IMR-90 (cell line): ENCODE measurements at places on chromosomes 4 and X.

DNA sequence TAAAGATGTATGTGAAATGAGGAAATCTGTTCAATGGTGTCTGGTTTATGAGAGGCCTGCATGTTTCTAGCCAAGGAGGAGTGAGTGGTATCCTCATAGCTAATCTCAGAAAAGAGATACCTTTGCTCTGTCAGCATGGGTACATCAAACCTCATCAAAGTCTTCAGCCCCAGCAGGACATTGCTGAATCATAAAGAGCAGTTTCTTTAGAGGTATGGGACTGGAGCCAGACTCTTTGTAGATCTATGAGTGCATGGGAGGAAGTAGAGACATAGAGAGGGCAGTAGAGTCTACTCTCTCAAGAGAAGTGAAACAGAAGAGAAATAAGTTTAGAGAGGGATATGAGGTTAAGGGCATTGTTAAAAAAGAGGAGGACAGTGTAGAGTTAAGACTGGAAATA is 1950.9 kb downstream of the ARAP2 start:
- DNase-seq = no peak
- no peaks in the 10 kb centered on the region for H3K36me3 ChIP-seq
- no peaks in the 10 kb centered on the region for H3K4me1 ChIP-seq
- no peak overlapping the region for H3K4me3 ChIP-seq

GRCh38 chrX:120562569-120562926 is 1.8 kb upstream of the CUL4B start:
- no peaks in the 10 kb centered on the region for H3K4me1 ChIP-seq
- H3K36me3 ChIP-seq = no peaks in the 10 kb centered on the region; the same call in 1 of the 2 replicates
- no peak for DNase-seq
- H3K4me3 ChIP-seq = no peak overlapping the region
- H3K27ac ChIP-seq = peak overlapping the region; percentile 4; the same call in 1 of the 2 replicates

DNA sequence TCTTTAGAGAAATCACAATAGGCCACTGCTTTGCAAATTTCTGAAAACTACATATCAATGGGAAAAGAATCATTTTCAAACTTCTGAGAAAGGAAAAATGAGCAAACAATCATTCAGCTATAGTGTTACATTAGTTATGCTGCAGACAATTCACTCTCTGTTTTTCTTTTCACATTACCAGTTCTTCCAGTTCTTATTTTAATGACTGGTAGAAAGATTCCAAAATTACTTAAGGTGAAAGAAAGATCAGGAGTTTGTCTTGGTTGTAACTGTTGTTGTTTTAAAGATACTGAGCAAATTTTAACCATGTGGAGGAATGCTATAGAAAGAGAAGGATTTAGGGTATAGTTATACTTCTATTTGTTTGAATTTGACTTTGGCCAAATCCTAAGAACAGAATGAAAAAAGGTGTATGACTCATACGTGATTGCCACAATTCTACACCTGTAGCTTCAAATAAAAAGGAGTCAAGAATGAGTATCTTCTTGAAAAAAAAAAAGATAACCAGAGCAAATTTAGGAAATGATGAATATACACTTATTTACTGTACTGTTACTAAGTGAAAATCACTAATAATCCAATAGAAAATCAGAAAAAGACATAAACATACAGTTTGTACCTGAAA is 21.0 kb upstream of the RASGEF1B start:
- no peak for DNase-seq
- no peaks in the 10 kb centered on the region for H3K36me3 ChIP-seq
- H3K27me3 ChIP-seq = no peaks in the 10 kb centered on the region
- no peak overlapping the region for H3K4me3 ChIP-seq

GRCh38 chrX:16547644-16548043 is 102.3 kb upstream of the S100G start:
- no peaks in the 10 kb centered on the region for H3K36me3 ChIP-seq
- H3K4me3 ChIP-seq = no peak overlapping the region
- 0 out of 2 replicates have a peak, but pooled peaks cover 4% of the 10 kb centered on the region for H3K27me3 ChIP-seq
- no peak overlapping the region for H3K27ac ChIP-seq
- DNase-seq = no peak

GRCh38 chr4:79381161-79381560 is 26.9 kb downstream of the GK2 start:
- H3K4me1 ChIP-seq = no peaks in the 10 kb centered on the region
- H3K27me3 ChIP-seq = no peaks in the 10 kb centered on the region
- H3K27ac ChIP-seq = no peak overlapping the region
- no peak overlapping the region for H3K4me3 ChIP-seq

DNA sequence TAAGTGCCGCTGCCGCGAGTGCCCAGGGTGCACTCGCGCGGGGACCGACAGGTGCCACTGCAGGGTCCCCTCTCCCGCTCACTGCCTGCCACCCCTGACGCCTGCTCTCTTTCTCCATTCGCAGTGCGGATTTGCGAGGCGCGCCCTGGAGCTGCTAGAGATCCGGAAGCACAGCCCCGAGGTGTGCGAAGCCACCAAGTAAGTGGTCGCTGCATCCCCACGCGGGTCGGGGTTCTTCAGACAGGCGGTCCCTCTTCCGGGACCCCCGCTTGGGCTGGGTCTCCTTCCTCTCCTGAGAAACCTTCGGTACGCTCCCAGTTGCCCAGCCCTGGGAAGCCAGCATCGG is 547 bp downstream of the GUCY1A1 start:
- H3K4me3 ChIP-seq = peak overlapping the region; percentile 86
- no peaks in the 10 kb centered on the region for H3K4me1 ChIP-seq
- H3K27me3 ChIP-seq = peaks cover 27% of the 10 kb centered on the region
- no peak for DNase-seq
- no peak overlapping the region for H3K27ac ChIP-seq
- H3K36me3 ChIP-seq = no peaks in the 10 kb centered on the region

DNA sequence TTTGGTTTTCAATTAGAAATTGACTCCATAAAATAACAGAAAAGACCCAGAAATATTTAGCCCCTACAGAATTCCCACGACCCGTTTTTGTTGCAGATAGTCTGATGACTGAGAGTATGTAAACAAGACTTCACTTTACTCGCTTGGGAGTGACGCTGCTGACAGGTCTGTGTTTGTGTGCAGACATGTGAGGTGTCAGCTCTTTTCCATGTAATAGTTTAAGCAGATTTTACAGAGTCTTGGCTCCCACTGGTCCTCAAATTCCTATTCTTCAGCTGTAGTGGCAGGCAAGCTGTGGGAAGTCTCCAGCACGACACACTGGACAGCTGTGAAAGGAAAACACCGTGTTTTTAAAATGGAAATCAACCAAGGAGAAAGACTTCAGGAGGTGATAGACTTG is 455.7 kb downstream of the GABRG1 start:
- no peaks in the 10 kb centered on the region for H3K27me3 ChIP-seq
- no peaks in the 10 kb centered on the region for H3K4me1 ChIP-seq
- H3K36me3 ChIP-seq = no peaks in the 10 kb centered on the region
- H3K27ac ChIP-seq = no peak overlapping the region

- no peak overlapping the region for H3K27ac ChIP-seq
- peaks cover 20% of the 10 kb centered on the region for H3K4me1 ChIP-seq
- H3K4me3 ChIP-seq = no peak overlapping the region
- H3K27me3 ChIP-seq = no peaks in the 10 kb centered on the region
- no peak for DNase-seq
Measured at GRCh38 chr4:15719506-15719905, 16.6 kb downstream of the BST1 start.
